ENCODE measurements at places on chromosomes 6 and 20.
A peak's percentile ranks its signal among the peaks of the same experiment; 100 is the strongest.

DNA sequence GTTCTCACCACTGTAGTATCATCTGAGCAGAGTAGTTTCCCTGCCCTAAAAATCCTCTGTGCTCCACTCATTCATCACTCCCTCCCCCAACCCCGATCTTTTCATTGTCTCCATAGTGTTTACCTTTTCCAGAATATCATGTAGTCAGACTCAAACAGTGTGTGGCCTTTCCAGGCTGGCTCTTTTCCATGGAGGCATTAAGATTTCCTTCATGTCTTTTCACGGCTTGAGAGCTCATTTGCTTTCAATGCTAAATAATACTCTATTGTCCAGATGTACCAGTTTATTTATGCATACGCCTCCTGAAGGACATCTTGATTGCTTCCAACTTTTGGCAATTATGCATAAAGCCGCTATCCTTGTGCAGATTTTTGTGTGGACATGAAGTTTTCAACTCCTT lies 235.8 kb downstream of the PHACTR1 start:
- DNase-seq: no peak

DNA sequence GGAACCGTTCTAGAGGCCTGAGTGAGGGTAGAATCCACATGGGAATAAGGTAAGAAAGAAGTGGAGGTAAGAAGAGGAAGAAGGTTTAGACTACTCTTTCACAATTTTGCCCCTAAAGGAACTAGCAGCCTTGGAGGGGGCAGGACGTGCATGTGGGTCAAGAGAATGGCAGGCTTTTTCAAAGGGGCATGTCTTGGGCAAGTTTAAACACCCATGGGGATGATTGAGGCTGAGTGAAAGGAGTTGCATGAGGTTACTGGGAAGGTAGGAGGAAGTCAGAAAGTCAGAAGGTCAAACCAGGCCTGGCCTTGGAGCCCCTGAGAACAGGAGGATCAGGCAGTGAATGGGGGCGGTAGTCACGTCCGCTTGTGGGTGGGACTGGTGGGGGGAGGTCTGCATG lies 10.2 kb downstream of the ADA start:
- no peak for DNase-seq

DNA sequence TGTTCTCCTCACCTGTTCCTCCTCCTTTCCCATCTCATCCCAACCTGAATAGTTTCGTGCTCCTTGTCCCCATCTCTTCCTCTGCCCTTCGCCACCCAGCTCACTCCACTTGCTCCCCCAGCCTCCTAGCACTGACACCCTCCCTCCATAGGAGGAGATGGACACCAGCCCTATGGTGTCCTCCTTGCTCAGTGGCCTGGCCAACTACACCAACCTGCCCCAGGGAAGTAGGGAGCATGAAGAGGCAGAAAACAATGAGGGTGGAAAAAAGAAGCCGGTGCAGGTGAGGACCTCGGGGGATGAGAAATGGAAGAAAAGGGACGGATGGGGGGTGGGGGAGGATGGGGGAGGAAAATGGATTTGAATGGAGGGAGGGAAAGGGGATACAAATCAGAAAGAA lies 6.2 kb downstream of the SLC12A5 start:
- DNase-seq: no peak

DNA sequence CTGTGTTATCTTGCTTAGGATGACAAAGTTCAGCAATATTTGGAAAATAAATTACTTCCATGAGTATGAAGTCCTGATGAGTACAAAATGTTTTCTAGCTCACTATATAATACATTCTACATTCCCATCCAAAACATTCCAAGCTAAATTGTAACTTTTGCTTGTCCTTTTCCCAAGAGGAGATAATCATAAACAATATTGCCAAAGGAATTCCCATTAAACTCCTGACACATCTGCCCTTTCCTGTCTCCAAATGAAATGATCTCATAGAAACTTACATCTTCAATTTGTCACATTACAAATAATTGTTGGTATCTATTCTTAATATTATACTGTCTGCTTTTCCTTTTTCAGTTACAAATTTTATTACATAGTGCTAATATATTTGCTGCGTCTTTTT lies 20.4 kb upstream of the SENP6 start:
- DNase-seq: no peak

- DNase-seq: no peak
These were observed 651.6 kb upstream of the MARCKS start for GRCh38 chr6:113205553-113205952.

- DNase-seq: no peak
These were observed 429.5 kb upstream of the ARID1B start for GRCh38 chr6:156347656-156348055.

DNA sequence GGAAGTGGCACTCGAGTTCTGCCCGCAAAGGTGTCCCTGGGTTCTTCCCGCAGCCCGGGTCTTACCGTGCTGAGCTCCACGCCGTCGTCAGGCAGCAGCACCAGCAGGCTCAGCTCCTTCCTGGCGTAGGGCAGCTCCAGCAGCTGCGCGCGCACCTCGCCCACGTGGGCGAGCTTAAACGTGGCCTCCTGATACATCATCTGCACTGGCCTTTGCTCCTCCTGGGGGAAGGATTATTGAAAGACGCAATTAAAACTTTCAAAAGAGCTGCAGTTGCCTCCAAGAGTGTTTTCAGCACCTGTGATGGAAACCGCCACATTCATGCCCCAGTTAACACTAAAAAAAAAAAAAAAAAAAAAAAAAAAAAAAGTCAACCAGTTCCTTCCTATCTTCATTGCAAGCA lies 11.3 kb downstream of the SERPINB9 start:
- no peak for DNase-seq

DNA sequence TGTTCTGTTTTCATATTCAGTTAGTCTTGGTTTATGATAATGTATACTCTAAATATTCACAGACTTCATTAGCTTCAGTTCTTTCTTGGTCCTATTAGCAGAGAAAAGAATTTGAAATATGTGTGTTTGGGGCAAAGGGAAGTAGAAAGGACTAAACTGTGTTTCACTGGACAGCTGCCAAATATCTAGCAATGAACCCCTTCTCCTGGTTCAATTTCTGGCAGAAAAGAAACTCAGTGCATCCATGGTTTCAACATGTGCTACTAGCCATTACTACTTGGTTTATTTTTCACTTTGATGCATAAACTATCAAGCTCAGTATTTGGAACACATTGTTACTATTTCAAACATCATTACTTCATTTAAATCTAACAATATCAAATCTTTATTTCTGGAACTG lies 43.6 kb downstream of the FBXL4 start:
- DNase-seq: no peak

GRCh38 chr6:70175770-70176169 lies 127.1 kb downstream of the COL9A1 start:
- DNase-seq: no peak

DNA sequence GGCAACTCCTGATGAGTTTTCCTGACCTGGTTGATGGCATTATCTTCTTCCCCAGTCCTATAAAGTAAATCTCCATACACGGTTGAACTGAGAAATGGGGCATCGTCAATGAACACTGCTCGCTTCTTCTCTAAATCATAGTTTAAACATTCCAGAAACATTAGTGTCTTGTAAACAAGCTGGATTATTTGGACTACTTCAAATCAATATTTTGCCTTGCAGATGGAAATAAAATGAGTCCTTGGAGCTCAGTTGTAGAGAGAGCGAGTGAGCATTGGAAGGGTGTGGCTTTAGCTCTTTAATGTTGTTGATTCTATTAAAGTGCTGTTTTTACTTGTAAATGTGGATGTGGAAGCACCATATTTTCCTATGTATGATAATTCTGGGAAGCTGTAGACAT lies 18.4 kb downstream of the C6orf89 start:
- DNase-seq: no peak

DNA sequence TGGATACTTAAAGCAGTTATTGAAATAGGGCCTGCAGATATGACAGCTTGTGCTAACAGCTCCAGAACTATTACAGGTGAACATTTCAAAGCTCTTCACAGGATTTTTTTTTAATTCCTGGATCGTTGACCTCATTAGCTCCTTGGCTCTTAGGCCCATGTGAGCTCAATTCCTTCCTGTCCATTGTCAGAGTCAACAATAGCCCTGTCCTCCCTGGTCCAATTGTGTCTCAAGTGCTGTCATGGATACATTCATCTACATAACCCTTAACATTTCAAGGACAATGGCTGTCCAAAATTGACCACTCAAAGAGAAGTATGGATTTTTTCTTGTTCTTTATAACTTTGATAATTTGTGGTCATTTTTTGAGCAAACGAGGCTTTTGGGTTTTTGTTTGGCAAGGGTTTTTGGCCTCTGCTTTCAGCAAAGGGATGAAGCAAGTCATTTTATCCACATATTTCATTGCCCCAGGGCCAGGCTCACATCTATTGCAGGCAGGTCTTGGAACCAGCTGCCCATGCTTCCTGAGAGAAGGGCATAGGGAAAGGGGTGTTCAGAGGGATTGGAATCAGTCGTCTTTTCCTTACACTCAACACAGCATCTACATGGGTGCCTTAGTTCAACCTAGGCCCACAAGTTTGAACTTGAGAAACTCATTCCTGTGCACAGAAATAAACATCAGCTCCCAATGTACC lies 282.1 kb downstream of the TPBG start:
- DNase-seq: no peak

- DNase-seq: no peak
These were observed 530.4 kb upstream of the BTBD3 start for GRCh38 chr20:11387189-11387754.

GRCh38 chr6:81816380-81816779 lies 63.9 kb upstream of the TENT5A start:
- no peak for DNase-seq

GRCh38 chr6:51472745-51473487 lies 614.5 kb downstream of the PKHD1 start:
- DNase-seq: no peak

- DNase-seq: no peak
These were observed 3.5 kb downstream of the TGM3 start for GRCh38 chr20:2299301-2299700.

DNA sequence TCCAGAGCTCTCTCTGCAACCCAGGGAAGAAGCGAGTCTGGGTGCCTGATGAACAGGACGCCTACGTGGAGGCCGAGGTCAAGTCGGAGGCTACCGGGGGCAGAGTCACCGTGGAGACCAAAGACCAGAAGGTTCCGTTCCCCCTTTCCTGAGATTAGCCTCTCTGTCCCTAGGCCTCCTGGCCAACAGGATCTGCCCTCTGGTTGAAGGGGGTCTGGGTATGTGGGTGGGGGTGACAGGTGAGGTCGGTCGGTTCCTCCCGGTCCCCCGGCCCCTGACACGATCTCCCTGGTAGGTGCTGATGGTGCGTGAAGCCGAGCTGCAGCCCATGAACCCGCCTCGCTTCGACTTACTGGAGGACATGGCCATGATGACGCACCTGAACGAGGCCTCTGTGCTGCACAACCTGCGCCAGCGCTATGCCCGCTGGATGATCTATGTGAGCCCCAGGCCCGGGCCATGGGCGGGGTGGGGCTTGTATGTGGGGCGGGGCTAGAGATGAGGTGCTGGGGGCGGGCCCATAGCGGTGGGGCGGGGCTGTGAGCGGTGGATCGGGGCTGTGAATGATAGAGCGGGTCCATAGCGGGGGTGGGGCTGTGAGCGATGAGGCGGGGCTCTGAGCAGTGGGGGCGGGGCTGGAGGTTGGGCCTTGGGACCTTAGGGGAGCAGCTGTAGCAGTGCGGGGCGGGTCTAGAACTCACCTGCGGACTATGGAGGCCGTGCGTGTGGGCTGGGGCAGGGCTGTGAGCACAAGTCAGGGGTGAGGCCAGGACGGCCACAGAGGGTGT lies 23.9 kb downstream of the MYH7B start:
- DNase-seq: no peak

- DNase-seq: peak; percentile 69
These were observed 43.7 kb downstream of the DSTN start for GRCh38 chr20:17613328-17614175.

DNA sequence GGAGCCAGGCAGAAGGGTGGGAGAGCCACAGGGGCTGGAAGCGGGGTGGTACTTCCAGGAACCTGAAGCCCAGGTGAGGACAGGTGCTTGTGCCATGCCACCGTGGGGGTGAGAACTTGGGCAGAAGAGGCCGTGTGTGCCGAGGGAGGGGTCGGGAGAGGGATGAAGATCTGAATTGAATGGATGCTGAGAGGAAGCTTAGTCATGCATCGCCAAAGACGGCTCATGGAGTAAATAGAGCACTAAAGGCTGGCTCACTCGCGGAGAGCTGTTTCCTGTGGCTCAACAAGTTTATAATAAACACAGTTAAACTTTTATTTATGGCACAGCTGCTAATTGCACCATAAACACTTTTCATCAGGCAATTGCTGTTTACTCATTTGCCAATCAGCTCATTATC lies 21.7 kb upstream of the MYT1 start:
- DNase-seq: no peak

GRCh38 chr6:131828951-131829350 lies 21.1 kb downstream of the ENPP1 start:
- DNase-seq: no peak

DNA sequence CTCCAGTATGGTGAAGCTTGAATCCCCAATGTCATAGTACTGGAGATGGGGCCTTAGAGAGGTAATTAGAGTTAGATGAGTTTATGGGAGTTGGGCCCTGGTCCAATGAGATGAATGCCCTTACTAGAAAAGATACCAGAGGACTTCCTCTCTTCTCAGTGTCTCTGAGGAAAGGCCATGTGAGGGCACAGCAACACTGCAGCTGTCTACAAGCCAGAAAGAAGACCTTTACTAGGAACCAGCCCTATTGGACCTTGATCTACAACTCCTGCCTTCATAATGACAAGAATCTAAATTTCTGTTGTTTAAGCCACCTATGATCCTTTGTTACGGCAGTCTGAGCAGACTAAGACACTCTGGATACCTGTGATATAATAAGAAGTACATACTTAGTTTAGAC lies 31.4 kb upstream of the AKAP7 start:
- DNase-seq: no peak

- no peak for DNase-seq
These were observed 40.8 kb downstream of the DNAH8 start for GRCh38 chr6:38755874-38756273.

DNA sequence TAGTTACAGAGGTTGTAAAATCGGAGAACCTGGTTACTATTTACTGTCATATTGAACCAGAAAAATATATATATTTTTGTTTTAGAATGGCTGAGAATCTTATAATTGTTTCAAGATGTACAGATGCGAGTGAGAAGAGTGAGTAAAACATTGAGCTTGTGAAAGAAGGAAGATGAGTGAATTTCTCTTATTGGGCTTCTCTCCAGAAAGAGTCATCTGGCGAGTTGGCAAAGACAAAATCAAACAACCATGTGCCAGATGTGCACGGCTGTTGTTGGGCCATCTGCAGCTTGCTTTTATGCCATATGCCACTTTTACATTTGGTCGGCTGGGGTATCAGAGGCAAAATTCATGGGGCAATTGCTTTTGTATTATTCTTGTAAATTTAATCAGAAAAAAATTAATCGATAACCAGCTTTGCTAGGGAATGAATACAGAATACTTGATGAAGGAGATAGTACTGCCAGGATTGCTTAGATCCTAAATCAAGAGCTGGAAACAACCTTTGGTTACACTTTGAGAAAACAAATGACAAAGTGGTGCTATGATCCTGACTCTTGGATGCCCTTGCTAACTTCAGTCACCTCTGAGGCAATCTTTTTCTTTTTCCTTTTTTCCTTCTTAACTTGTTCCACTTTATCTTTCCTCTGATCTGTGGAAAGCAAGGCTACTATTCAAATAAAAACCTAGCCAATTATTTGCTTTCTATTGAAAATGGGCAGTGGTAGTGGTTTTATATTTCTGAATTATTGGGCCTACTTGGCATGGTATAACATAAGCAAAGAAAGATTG lies 97.1 kb upstream of the GRIK2 start:
- no peak for DNase-seq
